Esophagus squamous epithelium (tissue), 5 donors: ENCODE measurements at places on chromosomes 1 and 21. TPM values are rescaled to one million over a fixed set of nuclear protein-coding genes. Genes with fewer than 3 reads are reported as not detected.

DNA sequence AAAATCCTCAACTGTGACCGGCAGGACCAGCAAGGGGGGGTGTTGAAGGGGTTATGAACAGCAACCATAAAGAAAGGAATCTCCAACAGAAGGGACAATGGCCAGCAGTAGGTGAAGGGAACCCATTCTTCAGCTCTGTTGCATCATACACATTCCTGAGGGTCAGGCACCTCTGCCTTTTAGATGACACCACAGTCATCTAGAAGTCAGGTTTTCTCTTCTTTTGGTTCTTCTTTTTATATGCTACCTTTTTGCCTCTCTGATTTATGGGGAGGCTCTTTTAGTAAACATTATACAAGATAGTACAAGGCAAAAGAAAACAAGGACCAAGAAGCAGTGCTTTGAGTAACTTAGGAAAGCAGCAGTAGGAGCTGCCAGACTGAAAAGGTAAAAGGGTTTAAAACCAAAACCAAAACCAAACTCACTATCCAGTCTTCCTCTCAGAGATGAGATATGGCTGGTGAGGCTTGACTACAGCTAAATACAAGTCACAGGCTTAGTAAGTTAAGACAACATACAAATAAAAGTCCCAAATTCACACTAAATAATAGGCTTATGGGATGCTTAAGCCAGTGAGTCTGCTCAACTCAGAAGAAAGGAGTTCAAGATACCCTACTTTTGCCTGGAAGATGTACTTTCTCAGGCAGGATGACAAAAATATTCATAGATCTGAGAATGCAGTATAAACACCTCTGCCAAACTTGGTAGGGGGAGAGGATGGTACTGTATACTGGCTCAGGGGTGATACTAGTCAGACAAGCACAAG, 4.1 kb downstream of the TEX38 start:
- DNase-seq = no peak
- peaks cover 84% of the 10 kb centered on the region for H3K36me3 ChIP-seq
- H3K27me3 ChIP-seq = no peaks in the 10 kb centered on the region
- H3K4me3 ChIP-seq = no peak overlapping the region

DNA sequence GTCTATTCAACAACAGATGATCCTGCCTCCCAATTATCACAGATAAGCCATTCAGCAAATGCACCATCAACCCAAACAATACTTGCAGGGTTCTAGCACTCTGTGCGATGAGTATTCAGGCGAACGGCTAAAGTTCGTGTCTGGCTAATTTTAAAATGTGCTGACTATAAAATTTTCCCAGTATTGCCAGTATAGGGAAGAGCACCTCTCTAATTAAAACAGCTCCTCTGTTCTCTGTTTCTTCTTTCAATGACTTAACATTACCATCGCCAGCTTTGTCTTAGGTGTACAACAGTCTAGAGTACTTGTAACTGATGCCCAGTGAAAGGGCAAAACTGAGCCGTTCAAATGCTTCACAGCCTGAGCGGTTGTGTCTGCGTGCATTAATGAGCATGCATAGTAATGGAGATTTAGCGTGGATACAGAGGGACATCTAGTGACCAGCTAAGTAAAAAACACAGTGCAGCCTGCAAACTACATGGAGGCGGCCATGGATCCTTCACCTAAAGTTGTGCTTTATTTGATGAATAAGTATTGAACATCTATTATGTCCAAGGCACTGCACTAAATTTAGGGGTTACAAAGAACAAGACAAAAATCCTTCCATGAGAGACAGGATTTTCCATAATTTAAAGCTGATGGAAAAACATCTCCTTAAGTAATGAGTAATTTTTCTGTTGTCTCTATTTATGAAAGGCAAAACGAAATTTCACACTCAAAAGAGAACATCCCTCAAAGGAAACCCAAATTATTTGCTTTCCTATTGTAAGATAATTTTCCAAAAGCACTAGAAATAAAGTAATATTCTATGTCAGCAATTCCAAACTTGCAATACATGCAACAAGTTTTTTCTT, 120.0 kb downstream of the SETD4 start:
- DNase-seq = no peak
- H3K4me1 ChIP-seq = no peaks in the 10 kb centered on the region
- H3K27me3 ChIP-seq = no peaks in the 10 kb centered on the region
- H3K36me3 ChIP-seq = no peaks in the 10 kb centered on the region

DNA sequence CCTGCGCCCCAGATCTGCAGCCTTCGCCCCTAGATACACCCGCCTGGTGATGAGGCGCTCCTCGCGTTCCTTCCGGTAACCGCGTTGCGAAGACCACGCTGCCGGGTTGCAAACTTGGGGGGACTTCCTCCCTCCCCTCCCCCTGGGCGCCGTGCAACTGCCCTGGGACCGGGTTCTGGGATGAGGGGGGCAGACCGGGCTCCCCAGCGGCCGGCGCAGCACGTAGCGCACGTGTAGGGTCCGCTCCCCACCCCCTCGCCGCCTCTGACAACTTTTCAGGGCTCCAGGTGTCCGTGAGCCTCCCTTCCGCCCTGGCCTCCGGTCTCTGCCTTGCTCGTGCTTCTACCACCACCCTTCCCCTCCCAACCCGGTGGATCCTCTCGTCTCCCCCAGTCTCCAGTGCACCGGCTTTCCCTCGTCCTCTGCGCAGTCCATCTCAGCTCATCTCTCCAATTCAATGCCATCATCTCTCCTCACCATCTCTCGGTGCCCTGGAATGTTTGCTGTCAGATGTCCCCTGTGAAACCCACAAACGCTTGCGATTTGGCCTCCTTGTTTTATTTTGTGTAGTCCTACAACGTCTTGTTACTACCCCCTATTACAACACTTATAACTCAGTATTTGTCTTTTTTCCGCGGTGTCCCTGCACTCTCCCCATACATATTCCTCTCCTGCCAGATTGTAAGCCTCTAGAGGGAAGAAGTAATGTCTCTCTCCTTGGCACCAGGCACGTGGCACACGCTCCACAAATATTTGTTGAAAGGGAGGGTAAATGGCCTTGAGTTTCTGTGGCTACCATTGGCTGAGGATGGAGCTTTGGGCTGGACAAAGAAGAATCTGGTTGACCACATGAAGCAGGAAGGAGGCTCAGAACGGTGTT, 782 bp downstream of the PCAT6 start:
- DNase-seq = no peak
- H3K27me3 ChIP-seq = no peaks in the 10 kb centered on the region
- H3K27ac ChIP-seq = peak overlapping the region; percentile 91
- peaks cover 68% of the 10 kb centered on the region for H3K4me1 ChIP-seq

GRCh38 chr1:110945626-110946025, 18.1 kb downstream of the LRIF1 start:
- H3K4me1 ChIP-seq = no peaks in the 10 kb centered on the region
- no peak overlapping the region for H3K27ac ChIP-seq
- DNase-seq = no peak
- H3K36me3 ChIP-seq = no peaks in the 10 kb centered on the region

- H3K27ac ChIP-seq = no peak overlapping the region
- H3K36me3 ChIP-seq = no peaks in the 10 kb centered on the region
- no peak overlapping the region for H3K4me3 ChIP-seq
- H3K4me1 ChIP-seq = no peaks in the 10 kb centered on the region
Observed at GRCh38 chr21:44440241-44441040, 14.9 kb upstream of the LRRC3 start.

Gene ILDR2
- not detected for total RNA-seq

DNA sequence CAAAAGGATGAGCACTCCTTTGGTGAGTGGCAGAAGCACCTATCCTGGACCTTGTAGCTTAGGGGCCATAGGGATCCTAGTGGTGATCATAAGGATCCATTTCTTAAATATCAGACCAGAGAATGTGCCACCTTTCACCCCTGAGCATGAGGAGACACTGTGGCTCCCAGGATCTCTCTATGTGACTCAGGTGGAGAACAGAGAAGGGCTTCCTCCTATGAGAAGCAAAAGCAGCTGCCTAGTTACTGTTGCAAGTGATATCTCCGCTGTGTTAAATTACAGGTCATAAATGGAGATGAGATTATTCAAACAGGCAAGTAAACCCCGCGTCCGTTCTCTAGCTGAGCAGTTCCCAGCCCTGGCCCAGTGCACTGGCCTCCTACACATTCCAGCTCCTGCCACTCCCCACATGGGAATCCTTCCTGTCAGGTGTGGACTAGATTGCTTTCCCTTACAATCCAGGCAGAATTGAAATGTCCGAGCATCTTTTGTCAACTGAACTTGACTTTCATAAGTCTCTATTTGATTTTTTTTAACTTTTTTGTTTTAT, 26.3 kb downstream of the CLEC20A start:
- DNase-seq = no peak
- no peaks in the 10 kb centered on the region for H3K27me3 ChIP-seq
- no peaks in the 10 kb centered on the region for H3K4me1 ChIP-seq
- H3K27ac ChIP-seq = no peak overlapping the region
- H3K36me3 ChIP-seq = no peaks in the 10 kb centered on the region

- no peak overlapping the region for H3K4me3 ChIP-seq
- H3K4me1 ChIP-seq = peaks cover 21% of the 10 kb centered on the region
- no peak for DNase-seq
Observed at GRCh38 chr1:59154401-59154800, 142.5 kb upstream of the FGGY start.

DNA sequence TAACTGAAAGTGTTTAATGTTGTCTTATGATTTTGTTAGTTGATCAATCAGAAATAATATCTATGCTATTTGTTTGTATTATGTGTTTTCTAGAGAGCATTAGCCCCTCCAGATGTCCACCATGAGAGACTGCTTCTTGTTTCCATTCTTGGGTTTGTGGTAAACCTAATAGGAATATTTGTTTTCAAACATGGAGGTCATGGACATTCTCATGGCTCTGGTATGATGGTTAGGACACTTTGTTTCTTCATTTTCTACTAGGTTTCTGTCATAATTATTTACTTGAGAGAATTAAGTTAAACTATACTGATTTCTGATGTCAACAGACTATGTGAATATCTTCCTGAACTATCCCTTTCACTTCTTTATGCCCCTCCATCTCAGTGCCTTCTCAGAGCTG, 16.1 kb downstream of the SLC30A7 start:
- H3K4me1 ChIP-seq = no peaks in the 10 kb centered on the region
- H3K27ac ChIP-seq = no peak overlapping the region
- no peak overlapping the region for H3K4me3 ChIP-seq
- no peak for DNase-seq
- peaks cover 100% of the 10 kb centered on the region for H3K36me3 ChIP-seq
- H3K27me3 ChIP-seq = no peaks in the 10 kb centered on the region

Gene STUM
- total RNA-seq = 3.2 TPM

- no peaks in the 10 kb centered on the region for H3K27me3 ChIP-seq
- no peak overlapping the region for H3K27ac ChIP-seq
- no peaks in the 10 kb centered on the region for H3K36me3 ChIP-seq
- H3K4me3 ChIP-seq = no peak overlapping the region
- DNase-seq = no peak
Observed at GRCh38 chr1:210397681-210398080, 69.0 kb downstream of the HHAT start.

Gene AADACL3
- not detected for total RNA-seq

DNA sequence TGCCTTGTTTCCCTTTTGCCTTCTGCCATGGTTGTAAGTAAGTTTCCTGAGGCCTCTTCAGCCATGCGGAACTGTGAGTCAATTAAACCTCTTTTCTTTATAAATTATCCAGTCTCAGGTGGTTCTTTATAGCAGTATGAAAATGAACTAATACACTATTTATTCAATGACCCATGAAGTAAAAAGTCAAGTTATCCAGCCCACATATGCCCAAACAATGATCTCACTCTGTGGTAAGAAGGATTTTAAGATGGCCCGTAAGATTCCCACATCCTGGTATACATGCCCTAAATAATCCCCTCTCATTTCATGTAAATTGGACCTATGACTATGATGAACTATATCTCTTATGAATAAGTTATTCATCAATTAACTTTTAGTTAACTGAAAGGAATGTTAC, 1008.3 kb upstream of the B3GALT2 start:
- no peak overlapping the region for H3K4me3 ChIP-seq
- H3K36me3 ChIP-seq = no peaks in the 10 kb centered on the region
- H3K27me3 ChIP-seq = no peaks in the 10 kb centered on the region
- DNase-seq = no peak

- DNase-seq = no peak
- H3K27ac ChIP-seq = no peak overlapping the region
- peaks cover 6% of the 10 kb centered on the region for H3K4me1 ChIP-seq
- H3K4me3 ChIP-seq = no peak overlapping the region
Observed at GRCh38 chr21:36207577-36208320, 51.1 kb downstream of the DOP1B start.

DNA sequence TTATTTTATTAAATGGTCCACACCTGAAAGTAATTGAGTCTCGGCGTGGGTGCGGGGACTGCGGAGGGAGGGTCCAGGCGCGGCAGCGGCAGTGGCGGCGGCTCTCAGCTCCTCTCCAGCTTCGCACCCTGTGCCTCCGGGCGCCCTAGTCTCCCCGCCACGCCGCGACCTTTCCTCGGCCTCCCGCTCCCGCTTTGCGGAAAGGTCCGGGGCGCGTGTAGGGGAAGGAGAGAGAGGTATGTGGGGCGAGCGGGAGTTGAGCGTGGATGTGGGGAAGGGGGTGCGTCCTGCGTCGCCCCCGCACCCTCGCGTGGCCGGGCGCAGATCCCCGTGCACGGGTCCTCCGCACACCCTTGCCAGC, 13.4 kb upstream of the ALX3 start:
- no peak for DNase-seq
- peak overlapping the region; percentile 66 for H3K4me3 ChIP-seq
- H3K4me1 ChIP-seq = peaks cover 24% of the 10 kb centered on the region
- peak overlapping the region; percentile 64 for H3K27ac ChIP-seq

Gene CCDC185
- not detected for total RNA-seq

- peaks cover 25% of the 10 kb centered on the region for H3K4me1 ChIP-seq
- no peak overlapping the region for H3K27ac ChIP-seq
- DNase-seq = no peak
- H3K36me3 ChIP-seq = no peaks in the 10 kb centered on the region
- no peaks in the 10 kb centered on the region for H3K27me3 ChIP-seq
Observed at GRCh38 chr21:15774590-15774989, 44.8 kb downstream of the USP25 start.

DNA sequence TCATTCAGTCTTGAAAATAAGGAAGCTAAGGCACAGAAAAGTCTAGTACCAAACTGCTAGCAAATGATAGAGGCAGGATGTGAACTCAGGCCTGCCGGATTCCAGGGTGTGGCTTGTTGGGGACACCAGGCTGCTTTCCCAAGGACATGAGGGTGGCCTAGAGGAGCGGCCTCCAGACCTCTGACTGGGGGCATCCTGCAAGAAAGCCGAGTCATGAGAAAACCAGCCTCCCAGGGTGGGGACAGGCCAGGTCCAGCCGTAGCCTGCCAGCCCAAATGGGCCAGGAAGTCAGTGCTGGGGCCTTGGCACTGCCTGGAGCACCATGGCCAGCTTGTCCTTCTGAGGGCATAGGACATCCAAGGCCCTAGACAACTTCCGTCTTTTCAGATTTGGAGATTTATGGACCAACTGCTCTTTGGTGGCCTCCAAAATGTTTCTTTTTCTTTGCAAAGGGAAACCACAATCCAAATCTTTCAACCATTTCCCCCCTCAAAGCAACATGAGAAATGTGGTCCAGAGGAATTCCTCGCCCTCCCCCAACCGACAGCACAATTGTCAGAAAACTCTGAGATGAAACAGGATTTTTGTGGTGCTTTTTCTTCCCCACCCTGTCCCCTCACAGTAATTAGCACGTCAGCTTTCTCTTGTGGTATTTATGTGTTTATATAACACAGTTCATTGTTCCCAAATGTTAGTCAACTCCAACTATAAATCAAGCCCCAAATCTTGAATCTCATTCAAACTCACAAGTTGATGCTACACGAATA, 212.3 kb downstream of the KAZN start:
- no peak for DNase-seq
- no peaks in the 10 kb centered on the region for H3K36me3 ChIP-seq
- no peak overlapping the region for H3K4me3 ChIP-seq
- no peaks in the 10 kb centered on the region for H3K4me1 ChIP-seq
- no peak overlapping the region for H3K27ac ChIP-seq

Gene FCRL4
- total RNA-seq = not detected
